ENCODE measurements at places on chromosomes 1 and 21.

- DNase-seq: no peak
Observed at GRCh38 chr21:29403922-29404538, 105.3 kb downstream of the BACH1 start.

- DNase-seq: no peak
Observed at GRCh38 chr1:200401263-200401662, 8.6 kb downstream of the ZNF281 start.

GRCh38 chr21:31298618-31299269 is 45.3 kb downstream of the TIAM1 start:
- no peak for DNase-seq

DNA sequence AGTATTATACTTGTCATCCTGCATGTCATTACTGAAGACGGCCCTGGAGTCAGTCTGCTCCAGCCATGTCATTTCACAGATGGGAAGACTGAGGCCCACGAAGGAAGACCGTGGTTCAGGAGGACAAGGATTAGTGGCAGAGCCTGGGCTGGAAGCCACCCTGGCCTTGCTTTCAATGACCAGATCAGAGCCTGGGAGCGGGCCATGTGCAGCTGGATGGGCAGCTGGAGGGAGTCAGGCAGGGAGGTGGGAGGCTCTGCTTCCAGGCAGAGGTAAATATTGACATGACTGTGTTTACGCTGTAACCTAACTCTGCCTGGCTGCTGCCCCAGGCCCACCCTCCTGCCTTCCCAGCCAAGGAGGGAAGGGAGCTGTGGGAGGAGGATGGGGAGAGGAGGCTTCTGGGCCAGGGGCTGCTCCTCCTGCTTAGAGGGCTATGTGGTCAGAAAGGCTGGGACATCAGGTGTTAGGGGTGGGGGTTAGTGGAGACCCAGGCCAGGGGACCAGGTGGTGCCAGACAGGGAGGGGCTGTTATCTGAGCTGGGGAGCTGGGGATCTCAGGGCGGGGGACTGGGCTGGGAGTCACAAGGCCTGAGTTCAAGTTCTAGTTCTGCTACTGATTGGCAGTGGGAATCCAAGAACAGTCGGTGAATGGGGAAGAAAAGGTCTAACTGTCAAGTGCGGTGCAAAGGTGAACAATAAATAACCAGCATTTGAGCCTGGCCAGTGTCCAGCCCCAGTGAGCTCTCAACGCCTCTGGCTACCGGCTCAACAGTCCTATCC is 48.5 kb upstream of the ECE1 start:
- no peak for DNase-seq

DNA sequence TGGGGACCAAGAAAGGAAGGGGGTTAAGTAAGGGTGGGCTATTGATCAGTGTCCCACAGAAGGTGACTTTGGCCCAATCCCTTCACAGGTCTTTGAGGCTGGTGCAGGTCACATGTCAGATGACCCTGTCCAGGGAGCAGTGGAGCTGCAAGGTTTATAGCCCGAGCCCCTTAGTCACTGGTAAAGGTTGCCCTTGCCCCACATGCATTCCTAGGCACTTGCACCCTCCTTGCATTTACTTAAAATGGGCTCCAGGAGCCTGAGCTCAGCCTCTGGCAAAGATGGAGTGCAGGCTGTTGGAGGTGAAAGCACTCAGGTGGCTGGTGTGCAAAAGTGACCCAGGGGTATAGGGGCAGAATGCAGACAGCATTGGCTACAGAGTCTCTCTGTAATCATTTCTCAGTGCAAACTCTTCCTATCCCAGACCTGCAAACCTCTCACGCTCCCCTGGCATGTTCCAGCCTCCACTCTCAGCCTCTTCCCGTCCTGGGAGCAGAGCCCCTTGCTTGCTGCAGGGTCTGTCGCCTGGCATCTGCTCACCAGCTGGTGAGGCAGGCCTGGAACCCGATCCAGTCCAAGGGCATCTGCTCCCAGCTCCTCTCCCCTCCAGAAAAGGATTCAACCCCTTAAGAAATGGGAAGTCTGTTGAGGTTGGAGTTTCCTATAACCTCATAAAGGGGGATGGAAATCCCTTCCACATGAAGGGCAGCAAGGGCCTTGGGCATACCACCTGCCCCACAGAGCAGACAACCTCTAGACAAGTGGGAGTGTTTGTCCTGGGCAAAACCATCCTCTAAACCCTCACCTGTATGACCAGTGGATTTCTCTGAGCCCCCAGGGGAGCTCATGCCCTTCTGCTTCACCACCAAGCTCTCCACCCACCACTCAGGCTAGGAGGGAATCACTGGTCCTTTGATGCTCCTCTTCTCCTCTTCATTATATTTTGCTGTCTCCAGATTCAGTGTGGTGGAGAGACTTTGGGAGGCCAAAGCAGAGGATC is 23.1 kb upstream of the PTPRF start:
- DNase-seq: no peak

DNA sequence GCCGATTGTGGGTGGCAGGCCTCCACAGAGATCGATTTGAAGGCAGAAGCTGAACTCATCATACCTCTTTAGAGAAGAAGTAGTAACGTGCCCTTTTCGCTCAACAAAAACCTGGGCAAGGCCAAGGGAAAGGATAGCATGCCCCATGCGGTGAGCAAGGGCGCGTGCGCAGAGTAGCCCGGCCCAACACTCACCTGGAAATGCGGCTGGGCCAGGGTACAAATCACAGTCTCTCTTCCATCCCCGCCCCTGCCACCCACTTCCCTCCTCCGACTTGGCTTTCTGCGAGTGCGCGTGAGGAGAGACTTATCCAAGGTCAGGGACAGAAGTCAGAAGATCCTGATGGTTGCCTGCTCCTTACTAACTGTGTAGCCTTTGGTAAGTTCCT is 160.7 kb upstream of the C1orf21 start:
- DNase-seq: no peak

GRCh38 chr1:155254714-155255242 is 505 bp downstream of the ENTREP3 start:
- DNase-seq: no peak

- DNase-seq: no peak
Observed at GRCh38 chr1:115241309-115241708, 96.7 kb downstream of the NGF start.

GRCh38 chr1:61426885-61427284 is 298.1 kb downstream of the TM2D1 start:
- DNase-seq: no peak

DNA sequence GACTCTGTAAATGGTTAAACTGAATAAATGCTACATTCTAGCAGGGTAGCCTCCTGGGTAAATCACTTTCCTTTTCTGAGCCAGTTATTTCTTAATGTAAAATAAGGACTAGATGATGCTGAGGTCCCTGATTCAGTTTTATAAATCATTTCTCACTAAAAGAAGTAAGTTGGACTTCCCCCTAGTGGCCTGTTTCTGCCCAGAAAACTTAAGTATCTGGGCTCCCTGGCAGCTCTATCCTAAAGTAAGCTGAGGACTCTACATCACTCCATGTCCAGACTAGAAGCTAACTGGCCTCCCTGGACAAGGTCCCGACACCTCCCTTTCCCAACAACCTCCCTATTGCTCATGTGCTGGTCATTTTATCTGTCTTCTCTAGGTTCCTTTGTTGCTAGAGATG is 3.0 kb downstream of the GPN2 start:
- DNase-seq: peak; percentile 68

- no peak for DNase-seq
Observed at GRCh38 chr1:115671176-115671934, 29.6 kb downstream of the VANGL1 start.

- no peak for DNase-seq
Observed at GRCh38 chr1:15151377-15151806, 2.2 kb upstream of the TMEM51 start.

DNA sequence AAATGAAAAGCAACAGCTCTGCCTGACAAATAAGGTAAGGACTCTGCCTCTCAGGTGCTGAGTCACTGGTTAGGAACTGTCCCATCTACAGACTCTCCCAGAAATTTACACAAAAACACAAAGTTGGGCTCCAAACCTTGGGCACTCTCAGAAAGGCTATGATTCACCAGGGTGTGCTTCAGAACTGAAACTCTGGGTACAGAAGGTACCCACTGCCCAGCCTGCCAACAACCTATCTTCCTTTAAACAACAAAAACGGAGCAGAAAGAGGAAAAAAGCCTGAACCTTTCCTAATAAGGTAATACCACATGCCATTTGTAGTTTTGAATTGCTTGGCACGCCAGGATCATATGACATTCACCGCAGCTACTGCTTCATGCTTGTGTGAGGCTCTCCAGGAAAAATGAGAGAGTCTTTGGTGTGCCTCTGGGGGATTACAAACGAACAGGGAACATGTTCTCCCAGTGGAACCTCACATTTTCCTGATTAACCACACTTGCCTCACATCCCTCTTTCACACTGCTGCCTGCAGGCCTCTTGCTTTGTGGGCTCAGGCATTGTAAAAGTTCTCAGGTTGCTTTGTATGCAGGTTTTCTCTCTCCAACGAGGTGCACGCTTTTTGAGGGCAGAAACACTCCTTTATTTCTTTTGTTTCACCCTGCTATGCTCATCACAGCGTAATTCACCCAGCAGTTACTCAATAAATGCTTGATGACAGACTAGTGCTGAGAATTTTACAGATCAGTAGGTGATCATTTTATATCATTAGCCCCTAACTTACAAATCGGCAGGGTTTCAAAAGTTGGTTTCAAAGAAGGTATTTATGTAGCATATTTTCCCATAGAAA is 65.1 kb downstream of the GADD45A start:
- DNase-seq: no peak

- peak; percentile 18 for DNase-seq
Observed at GRCh38 chr1:228935855-228936727, 200.8 kb downstream of the RHOU start.

DNA sequence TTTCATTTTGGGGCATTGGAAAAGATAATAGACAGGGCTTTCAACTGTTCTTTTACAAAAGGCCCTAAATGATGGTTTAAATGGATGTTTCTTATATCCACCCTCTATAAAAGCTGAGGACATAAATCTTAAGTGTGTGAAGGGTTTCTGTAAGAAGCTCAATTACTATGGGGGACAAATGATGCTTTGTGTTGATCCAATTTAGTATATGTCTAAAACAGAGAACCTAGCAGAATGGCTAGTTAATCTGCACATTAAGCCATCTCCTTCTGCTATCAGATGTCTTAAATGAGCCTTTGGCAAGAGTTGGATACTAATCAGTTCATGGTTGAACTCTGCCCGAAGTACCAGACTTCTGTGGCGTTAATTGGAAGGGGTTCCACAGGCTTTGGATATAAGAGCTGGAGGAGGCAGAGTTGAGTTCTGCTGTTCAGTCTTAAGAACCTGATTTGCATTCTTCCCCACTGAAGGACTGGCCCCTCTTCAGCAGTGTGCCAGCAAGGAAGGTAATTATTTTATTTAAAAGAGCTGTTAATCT is 43.1 kb downstream of the PTGFRN start:
- DNase-seq: no peak

DNA sequence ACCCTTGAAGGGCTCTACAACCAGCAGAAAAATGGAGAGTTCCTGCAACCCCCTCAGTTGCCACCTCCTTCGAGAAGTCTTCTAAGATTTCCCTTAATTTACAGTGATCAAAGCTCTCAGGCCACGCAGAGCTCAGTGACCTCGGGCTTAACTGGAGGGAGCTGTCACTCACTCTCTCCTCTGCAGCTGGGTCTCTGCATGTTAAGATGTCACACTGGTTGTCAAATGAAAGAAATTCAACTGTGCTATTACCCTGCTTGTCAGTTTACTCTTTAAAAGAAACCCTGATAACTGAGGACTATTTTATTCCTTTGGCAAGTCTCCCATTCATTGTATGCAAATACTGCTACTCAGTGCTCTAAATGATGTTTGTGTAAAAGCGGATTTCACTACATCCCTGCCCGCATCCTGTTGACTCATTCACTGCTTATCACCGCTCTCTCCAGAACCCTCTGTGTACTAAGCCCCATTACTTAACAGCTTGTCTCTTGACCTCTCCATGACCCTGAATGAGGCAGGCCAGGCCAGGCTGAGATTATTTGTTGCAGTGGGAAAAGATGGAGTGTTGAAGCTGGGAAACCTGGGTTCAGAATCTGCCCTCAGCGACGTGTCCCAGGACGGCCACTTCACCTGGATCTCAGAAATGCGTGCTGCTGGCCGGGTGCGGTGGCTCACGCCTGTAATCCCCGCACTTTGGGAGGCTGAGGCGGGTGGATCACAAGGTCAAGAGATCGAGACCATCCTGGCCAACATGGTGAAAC is 13.7 kb downstream of the DHRS3 start:
- no peak for DNase-seq

GRCh38 chr1:236608930-236609726 is 4.8 kb upstream of the HEATR1 start:
- peak; percentile 23 for DNase-seq

GRCh38 chr21:33761441-33762036 is 119.2 kb downstream of the ITSN1 start:
- no peak for DNase-seq

GRCh38 chr1:7236844-7237515 is 451.7 kb downstream of the CAMTA1 start:
- no peak for DNase-seq

- no peak for DNase-seq
Observed at GRCh38 chr1:110457206-110457605, 6.3 kb downstream of the PROK1 start.

- DNase-seq: no peak
Observed at GRCh38 chr21:45954261-45954660, 27.3 kb upstream of the COL6A1 start.

GRCh38 chr21:46151989-46152926 is 3.1 kb downstream of the FTCD start:
- DNase-seq: no peak

- DNase-seq: peak; percentile 89
Observed at GRCh38 chr1:93749894-93750301, 68.3 kb upstream of the BCAR3 start.

- no peak for DNase-seq
Observed at GRCh38 chr1:229141689-229142377, 129.1 kb upstream of the RAB4A start.

DNA sequence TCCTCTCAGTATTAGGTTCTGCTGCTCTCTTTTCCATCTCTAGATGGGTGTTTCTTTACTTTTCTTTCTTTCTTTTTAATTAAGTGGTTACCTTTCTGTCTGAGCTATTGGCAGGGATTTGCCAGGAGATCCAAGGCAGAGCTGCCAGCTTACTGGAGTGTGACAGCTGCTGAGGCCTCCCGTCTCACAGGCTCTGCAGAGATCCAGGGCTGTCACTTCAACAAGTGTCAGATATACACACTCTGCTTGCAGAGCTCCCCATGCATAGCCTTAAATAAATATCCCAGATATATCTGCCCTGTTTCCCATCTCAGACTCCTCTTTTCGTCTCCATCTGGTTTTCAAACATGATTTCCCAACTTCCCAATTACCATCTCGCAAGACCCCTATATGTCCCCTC is 124.3 kb downstream of the NOS1AP start:
- DNase-seq: no peak

- DNase-seq: no peak
Observed at GRCh38 chr1:54559111-54559548, 11.1 kb downstream of the ACOT11 start.

DNA sequence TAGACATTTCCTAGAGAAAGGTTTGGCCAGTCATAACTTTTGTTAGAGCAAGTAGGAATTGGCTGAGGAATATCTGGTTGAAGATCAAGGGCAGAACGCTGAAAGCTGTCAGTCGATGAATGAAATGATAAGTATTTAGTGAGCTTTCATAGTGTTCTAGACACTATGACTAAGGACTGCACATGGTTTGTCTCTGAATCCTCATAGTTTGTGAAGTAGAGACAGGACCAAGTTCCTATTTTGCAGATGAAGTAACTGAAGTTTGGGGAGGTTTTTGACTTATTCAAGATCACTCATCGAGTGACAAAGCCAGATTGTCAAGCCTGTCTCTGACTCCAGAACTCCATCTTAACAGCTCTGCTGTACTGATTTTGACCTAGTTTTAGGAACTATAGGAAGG is 4.7 kb downstream of the ELOA start:
- DNase-seq: no peak

GRCh38 chr1:66278260-66279021 is 255.5 kb upstream of the SGIP1 start:
- peak; percentile 52 for DNase-seq

GRCh38 chr1:39335216-39335615 is 130.7 kb downstream of the MACF1 start:
- DNase-seq: no peak

Measured in NAMALWA (cell line).